ENCODE measurements at places on chromosomes 16 and 17.

DNA sequence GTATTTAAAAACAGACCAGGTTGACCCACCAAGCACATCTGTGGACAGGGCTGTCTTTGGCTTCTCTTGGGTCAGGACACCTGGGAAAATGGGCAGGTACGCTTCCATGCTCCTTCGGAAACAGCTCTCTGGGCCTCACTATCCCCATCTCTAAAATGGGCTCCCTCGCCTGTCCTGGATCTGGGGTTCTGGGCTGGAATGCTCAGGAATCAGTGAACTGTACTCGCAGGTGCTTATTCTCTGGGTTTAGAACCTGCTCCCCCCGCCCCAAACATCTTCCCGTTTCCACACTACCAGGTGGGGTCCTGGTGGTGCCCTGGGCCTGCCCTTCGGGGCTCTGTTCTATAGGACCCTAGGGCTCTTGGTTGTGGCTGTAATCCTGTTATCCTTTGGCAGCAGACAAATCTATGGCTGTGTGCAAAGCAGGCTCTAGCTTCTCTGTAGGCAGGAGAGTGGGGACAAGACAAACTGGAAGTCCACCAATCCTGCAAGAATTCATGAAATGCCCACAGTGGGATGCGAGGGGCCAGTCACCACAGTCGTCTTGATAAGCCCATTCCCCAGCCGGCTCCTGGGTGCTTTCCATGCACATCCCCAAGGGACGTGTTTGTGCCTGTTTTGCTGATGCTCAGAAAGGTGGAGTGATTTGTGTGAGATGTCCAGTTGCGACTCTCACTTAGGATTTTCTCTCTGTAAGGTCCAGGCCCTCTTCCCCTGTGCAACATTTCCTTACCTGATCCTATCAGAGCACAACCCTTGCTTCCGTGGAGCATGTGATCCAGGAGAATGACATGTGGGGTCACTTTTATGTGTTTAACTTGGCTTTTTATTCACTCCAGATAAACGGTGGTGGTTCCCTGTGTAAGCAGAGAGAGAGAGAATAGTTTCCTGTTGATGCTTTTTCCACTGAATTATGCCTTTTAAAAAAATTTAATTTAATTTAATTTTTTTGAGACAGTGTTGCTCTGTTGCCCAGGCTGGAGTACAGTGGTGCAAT, 37.2 kb downstream of the HAPSTR1 start:
- no peak for DNase-seq

DNA sequence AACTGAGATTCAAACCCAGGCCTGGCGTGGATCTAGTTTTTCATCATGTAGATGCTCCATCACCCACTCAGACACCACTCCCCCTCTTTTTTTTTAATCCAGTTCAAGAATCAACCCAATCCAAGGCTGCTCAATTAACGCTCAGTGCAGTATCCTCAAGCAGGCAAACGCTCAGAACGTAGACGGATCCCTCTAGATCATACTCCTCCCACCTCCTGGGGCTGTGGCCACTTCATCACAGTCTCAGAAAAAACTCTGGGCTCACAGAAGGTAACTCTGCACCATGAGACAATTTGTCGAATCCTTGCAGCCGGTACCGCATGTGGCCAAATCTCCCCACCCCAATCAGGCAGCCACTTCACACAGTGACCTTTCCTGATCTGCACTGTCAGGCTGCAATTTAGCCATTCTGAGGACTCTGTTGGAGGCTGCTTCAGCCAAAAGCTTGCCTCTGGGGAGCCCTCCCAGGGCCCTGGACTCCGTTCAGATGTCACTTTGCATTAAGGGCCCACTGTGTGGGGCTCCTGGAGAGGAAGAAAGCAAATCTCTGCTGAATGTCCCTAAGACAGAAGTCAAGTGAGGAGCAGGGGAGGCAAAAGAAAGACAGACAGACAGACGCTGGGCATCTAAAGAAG, 183.5 kb downstream of the XYLT1 start:
- DNase-seq = no peak

DNA sequence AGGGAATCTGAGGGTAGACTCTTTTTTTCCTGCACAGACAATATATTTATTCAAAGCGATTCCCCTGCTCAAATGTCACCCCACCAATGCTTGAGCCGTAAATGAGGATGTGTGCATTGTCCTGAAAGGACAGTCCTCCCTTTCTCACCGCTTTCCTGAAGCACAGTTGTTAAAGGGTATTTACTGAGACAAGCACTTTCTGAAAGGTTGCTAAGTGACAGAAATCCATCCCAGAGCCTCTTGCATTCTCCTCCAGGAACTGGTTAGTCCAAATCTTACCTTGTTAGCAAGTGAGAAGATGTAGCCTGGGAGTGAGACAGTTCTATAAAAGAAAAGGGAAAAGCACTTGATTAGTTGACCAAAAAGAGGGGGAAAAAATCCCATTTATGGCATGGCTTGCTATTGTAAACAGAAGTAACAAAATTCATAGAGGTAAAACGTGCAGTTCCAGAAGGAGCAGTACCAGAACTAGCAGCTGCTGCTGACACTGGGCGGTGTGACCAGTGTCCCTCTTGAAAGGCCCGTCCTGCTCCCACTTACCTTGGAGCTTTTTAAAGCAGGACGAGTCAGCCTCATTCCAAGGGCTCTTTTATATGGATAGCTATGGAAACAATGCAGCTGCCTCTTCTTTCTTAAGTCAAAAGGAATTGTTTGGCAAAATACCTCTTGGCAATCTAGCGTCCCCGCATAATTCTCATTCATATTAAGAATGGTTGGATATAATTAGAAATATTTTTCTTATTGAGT, at the start of gene MYH2:
MYH2 (minus strand) TSS at position 563 of the 747 bp plus-strand sequence. CDS start 1,738 bp downstream, outside the sequence.
- no peak for DNase-seq

- DNase-seq = no peak
These were observed 176.3 kb upstream of the ASIC2 start for GRCh38 chr17:33469421-33469820.

DNA sequence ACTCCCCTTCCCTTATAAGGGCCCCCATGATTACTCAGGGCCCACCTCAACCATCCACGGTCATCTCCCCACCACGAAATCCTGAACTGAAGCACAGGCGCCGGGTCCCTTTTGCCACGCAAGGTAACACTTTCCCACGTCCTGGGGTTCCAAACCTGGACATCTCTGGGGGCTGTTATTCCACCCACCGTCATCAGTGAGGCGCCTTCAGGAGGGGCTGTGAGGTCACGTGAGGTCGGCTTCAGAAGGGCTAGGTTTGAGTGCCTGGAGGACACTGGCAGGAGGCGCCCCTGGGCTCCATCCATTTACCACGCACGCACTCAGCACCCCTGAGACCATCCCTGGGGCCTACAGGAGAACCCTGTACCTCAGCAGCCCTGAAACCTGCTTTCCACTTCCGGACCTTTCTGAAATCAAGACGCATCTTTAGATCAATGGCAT, 4.1 kb downstream of the CD2BP2 start:
- DNase-seq = no peak

- no peak for DNase-seq
These were observed 84.5 kb downstream of the WNT3 start for GRCh38 chr17:46733837-46734475.

DNA sequence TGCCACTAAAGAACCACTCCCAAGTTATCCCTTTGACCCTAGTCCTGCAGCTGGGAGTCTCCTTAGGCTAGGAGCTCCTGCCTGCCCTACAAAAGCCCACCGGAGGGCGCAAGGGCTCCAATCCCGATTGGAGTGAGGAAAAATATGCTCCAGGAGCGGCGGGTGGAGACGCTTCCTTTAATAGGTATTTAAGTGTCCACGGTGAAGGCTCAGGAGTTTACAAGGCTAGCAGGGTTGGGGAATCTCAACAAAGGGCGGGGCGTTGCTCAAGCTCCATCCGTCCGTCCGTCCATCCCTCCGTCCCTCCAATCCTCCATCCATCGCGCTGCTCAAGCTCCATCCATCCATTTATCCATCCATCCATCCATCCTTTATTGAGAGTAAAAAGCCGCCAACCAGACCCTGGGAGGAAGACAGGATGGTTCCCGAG, 556 bp upstream of the SPNS1 start:
- no peak for DNase-seq

DNA sequence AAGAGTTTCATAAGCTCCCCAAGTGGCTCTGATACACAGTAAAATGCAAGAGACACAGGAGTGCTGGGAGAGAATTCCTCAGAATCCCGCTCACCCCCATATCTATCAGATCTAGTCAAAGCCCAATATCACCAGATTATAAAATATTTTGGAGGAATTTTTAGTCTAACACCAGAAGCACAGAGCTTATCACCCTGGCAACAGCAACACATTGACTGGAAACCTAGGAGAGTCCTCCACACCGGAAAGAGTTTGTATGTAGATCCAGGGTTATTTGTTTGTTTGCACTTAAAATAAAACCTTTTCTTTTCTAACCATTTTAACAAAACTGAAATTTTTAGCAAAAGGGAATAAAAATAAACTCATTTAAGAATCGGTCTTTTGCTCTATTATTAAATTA, 7.2 kb downstream of the SOX9 start:
- no peak for DNase-seq

DNA sequence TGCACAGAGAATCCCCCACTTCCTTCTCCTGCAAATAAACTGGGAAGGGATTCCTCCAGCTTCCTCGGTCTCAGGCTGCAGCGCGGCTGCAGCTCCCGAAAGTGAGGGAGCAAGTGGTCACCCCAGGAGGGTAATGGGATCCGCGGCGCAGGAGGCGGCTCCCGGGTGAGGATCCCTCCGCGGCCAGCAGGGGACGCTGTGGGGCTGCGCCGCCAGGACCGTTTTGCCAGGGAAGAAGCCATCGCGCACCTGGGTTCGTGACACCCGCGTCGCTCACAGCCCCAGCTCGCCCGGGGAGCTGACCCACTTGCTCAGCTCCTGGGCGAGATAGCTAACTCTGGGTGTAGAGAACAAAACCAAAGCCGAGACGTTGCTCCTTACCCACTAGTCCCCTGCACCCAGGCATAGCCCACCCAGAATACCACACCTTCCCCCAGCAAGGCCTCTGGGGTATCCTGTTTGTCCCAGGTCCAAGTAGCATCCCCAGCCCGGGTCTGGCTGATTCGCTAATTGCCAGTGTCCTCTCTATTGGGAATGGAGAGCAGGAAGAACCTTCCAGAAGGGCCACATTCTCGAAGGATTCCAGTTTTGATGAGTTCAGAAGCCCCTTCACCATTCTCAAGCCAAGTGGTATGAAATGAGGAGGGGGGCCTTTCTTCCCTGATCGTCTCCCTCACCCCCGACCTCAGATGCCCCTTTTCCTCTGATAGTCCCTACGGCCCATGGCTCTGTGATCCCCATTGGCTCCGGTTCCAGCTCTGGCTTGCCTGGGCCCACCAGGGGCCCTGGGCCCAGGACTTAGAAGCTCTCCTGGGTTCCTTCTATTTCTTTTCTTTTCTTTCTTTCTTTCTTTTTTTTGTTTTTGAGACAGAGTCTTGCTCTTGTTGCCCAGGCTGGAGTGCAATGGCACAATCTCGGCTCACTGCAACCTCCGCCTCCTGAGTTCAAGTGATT, 14.1 kb downstream of the CYGB start:
- DNase-seq = no peak

DNA sequence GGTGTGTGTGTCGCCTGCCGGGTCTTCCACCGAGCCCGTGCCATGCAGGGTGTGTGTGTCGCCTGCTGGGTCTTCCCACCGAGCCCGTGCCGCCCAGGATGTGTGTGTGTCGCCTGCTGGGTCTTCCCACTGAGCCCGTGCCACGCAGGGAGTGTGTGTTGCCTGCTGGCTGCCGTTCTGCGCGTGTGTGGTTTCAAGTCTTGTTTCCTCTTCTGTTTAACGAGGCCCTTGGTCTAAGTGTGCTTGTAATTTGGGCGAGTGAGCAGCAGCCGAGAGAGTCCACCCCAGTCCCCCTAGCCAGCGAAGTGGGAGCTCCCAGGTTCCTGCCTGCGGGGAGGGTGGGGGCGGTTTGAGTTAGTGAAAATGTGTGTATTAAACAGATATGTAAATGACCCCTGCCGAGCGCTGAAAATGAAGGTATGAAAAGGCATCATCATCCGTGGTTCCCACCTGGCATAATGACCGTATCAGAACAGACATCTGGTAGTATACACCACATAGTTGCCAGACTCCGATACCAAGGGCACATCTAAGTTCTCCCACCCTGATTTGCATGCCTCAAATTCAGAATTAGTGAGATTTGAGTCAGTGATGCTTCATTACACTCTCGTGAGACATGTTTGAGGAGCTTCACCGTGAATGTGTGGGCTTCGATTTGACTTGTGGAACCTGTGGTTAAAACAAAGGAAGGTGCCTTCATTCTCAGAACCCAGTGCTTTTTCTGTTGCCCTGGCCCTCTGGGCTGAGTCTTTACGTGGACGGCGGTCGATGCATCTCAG, 114.5 kb upstream of the CHMP6 start:
- no peak for DNase-seq

GRCh38 chr17:79997011-79997660, 38.5 kb downstream of the TBC1D16 start:
- DNase-seq = no peak

DNA sequence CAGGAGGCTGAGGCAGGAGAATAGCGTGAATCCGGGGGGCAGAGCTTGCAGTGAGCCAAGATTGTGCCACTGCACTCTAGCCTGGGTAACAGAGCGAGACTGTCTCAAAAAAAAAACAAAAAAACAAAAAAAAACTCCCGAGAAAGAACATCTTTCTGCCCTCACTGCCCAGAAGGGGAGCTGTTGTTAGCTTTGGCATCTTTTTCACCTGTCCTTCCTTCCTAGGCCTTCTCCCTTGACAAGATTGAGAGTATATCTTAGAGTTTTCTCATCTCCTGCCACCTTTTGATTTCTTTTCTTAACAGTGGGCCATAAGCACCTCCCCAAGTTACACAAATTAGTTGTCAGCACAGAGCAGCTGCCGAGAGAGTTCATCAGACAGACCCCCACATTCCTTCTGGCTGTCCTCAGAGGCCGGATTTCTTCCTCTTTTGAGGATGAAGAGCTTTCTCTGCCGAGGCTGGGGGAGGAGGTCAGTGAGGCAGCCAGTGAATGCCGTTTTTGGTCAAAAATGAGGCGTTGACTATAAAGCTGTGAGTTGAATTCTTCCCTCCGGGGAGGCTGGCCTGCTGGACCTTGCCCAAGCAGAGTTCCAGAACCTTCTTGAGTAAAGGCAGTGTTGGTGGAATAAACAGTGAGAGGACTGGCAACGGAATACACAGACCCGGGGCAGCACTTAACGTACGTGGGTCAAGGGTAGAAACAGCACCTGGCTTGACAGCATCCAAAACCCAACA, 127.0 kb downstream of the ABCC6 start:
- no peak for DNase-seq

- no peak for DNase-seq
These were observed 1.2 kb downstream of the LCAT start for GRCh38 chr16:67942510-67943255.

- no peak for DNase-seq
These were observed 2.9 kb downstream of the SLC13A5 start for GRCh38 chr17:6710317-6710716.

- no peak for DNase-seq
These were observed 74.9 kb downstream of the DYNLRB2 start for GRCh38 chr16:80615735-80616134.

DNA sequence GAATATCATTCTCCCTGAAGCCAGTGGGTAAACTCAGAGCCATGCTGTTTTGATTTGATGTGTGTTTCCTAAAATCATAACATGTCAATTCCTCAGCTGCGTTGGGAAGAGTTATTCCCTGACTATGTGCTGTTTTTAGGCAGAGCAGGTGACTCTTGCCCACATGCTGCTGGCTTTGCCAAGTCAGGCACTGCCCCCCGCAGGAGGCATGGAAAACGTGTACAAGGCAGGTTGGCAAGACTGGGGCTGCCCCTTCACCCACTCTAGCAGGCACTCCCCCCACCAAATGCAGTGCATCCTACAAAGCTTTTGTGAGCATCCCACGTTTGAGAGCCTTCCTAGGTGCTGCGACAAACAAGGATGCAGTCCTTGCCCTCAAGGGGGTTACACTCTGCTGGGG, 38.3 kb upstream of the NAT9 start:
- no peak for DNase-seq

GRCh38 chr17:42457107-42457792, 1.4 kb upstream of the ATP6V0A1 start:
- DNase-seq = no peak
